ENCODE measurements at places on chromosomes 6 and 20.

GRCh38 chr6:43936476-43936875 lies 166.5 kb downstream of the VEGFA start:
- peak; percentile 21 for DNase-seq

GRCh38 chr6:127634178-127634577 lies 57.2 kb downstream of the C6orf58 start:
- DNase-seq = no peak

- no peak for DNase-seq
These were observed 28.4 kb upstream of the ANKRD60 start for GRCh38 chr20:58256842-58257241.

DNA sequence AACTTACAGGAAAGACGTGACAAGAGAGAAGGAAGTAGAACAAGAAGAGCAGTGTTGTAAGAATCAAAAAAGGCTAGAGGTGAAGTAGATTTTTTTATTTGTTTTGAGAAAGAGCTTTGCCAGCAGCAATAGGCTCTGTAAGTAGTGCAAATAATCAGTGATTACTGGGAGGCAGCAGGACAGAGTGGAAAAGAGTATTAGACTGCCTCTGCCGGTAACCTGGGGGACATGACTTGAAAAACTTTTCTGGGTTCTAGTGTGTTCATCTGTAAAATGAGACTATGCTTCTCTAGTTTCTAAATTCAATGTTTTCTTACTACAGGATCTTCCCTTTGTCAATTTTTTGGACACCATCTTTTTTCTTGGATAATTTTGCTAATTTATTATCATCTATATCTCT lies 5.8 kb upstream of the IRAK1BP1 start:
- no peak for DNase-seq

DNA sequence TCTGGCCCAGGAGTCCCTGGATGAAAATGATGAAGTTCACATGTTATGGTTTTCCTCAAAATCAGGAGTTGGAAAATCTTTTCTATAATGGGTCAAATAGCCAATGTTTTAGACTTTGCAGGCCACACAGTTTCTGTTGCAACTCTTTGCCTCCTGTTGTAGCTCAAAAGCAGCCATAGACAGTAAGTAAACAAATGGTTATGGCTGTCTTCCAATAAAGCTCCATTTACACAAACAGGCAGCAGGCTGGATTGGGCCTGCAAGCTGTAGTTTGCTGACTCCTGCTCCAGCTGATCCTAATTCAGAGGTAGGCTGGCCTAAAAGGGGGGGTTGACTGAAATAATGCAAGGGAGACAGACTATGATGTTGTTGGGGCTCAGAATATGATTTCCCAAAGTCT lies 33.0 kb downstream of the METTL24 start:
- no peak for DNase-seq

DNA sequence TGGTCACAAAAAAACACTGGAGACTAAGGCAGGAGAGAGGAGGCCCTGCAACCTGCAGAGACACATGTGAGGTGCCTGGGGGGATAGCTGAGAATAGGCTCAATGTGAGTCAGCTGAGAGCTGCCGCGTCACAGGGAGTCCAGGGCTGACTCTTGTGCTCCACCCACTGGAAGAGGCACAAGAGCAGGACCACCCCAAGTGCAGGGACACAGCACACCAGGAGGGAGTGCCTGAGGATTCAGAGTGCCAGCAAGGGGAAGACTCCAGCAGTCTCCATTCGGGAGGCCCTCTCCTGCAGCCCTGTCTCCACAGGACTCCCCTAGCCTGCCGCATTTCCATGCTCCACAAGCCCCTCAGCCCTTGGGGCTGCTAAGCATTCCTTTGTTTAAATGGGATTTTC lies 105.5 kb downstream of the HUS1B start:
- DNase-seq = no peak

- DNase-seq = no peak
These were observed 137.3 kb upstream of the TOP1 start for GRCh38 chr20:40891351-40891750.

DNA sequence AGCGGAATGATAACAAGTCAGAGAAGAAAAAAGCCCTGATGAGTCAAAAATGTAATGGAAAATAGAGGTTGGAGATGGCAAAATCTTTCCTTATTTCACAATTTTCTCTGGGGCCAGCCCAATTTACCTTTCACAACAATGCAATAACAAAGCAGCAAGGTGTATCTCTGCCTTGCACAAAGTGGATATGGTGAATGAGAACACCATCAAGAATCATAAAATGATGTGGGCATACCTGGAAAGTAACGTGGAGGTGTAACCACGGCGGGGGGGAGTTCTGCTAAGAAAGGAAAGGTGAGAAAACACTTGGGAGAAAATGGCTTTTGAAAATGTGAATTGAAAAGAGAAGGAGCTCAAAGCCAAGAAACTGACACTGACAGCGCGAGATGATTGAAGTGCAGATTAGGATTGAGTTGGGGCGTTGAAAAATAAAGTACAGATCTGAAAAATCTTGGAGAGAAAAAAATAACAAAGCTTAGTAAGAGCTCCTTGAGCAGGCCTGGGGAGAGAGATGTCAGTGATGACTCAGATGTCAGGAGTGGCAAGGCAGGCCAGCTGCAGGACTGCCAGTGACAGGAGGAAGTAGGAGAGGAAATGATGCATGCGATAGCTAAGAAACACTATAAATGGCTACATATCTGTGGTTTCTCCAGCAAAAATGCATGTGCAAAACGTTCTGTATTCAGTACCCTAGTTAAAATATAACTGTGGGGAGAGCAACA lies 26.2 kb downstream of the ARHGAP18 start:
- DNase-seq = peak; percentile 38

- no peak for DNase-seq
These were observed 179.4 kb upstream of the PDE10A start for GRCh38 chr6:165842281-165842936.

GRCh38 chr6:106253172-106253571 lies 72.4 kb downstream of the ATG5 start:
- DNase-seq = no peak

- DNase-seq = no peak
These were observed 347.9 kb downstream of the RFPL4B start for GRCh38 chr6:112695001-112695400.

DNA sequence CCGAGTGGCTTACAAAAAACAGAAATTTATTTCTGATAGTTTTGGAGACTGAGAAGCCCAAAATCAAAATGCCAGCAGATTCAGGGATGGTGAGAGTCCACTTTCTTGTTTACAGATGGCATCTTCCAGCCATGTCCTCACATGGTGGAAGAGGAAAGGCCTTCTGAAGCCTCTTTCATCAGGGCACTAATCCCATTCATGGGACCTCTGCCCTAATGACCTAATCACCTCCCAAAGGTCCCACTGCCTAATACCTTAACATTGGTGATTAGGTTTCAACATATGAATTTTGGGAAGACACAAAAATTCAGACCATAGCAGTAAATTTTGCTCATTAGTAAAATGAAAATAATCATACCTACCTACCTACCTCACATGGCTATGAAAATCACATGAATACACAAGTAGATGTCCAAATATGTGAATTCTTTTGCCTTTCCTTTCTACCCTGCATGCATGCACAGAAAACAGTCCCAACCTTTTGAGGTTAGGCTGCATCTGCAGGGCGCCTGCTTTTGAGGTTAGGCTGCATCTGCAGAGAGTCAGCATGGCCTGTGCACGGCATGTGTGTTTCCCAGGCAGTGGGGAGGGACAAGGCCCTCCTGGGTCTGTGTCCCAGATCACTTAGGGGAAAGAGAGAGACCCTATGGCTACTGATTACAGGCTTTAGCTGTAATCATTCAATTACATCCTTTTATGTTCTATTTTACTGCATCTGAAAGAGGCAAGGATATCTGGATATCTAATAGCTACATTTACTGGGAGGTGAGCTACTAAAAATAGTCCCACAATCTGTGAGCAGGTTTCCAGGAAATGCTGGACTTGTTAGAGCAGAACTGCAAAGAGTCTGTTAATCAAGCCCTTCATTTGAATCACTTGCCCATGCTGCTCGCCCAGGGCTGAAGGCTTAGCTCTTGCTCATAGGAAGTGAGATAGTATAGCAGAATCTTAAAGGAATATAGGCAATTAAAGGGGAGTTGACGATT lies 497.7 kb upstream of the MARCKS start:
- DNase-seq = no peak

- DNase-seq = no peak
These were observed 1.1 kb upstream of the APOBEC2 start for GRCh38 chr6:41051873-41052272.

- DNase-seq = no peak
These were observed 665.4 kb downstream of the EPM2A start for GRCh38 chr6:145069966-145070365.

GRCh38 chr6:47144306-47144705 lies 102.2 kb upstream of the ADGRF1 start:
- no peak for DNase-seq

All from activated naive CD8-positive, alpha-beta T cell treated with anti-CD3 and anti-CD28 coated beads, Interleukin-2, amount 10 ng/mL, durations not matched to agents 7 days and 5 days (primary cell).